ENCODE measurements at places on chromosomes 2 and 18.

DNA sequence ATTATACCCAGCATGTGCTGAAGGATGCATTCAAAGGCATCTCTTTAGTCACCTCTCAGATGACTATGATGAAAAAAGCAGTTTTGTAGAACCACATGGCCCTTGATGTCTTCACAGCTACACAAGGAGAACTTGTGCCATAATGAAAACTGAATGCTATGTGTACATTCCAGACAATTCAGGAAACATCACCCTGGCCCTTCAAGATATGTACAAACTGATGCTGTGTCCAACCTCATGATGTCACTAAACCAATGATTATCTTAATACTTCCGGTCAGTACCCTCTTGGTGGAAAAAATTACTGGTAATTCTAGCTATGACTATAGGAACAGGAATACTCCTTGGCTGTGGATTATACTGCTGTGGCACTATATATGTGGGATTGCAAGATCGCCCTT, 20.0 kb downstream of the DUSP11 start:
- DNase-seq = no peak

DNA sequence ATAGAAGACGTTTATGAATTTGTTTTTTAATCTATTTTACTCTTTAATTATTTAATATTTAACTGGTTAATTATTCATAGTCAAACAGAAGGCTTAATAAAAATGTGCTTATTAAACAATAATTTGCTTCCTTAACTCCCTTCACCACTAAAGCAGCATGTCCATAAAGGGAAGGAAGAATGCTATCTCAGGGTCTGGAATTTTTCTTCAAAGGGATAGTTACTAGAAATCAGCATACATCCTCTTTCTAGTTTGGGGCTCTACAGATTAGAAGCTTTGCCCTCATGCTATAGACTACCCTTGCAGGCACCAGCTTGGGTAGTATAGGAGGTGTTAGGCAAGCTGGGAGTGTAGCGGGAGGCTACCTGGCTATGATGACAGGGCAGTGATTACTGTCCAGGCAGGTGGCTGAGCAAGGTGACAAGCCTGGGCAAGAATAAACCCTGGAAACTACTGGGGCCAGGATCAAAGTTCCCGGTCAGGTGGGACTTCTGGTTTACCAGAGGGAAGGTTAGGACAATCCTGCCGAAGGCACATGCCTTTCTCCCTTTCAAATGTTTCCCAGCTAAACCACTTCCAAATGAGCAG, 276.0 kb upstream of the REV1 start:
- no peak for DNase-seq

GRCh38 chr2:181685150-181685688, 4.9 kb upstream of the NEUROD1 start:
- DNase-seq = peak; percentile 27

- peak; percentile 27 for DNase-seq
These were observed 1517.5 kb upstream of the ZEB2 start for GRCh38 chr2:146037334-146037870.

DNA sequence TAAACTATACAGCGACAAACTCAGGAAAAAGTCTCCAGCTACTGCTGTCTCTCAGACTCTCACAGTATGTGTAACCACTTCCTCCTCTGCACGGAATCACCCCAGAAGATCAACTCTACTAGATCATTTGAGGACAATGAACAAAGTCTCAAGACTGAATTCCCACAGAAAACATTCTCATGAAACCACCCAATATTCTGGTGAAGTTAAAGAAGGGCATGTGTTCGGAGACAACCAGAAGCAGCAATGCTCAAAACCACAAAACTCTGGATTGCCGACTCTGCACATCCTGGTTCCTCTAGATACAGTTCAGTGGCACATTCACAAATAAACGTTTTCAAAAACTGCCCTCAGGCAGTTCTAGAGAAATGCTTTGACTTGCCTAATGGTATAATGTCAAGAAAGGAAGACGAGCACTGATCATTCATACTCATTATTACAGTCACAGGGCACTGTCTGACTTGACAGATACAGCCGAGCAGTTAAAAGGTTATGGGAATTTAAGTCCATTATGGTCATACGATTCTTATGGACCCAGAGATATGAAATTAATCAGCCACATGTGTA, 91.9 kb upstream of the STK17B start:
- peak; percentile 75 for DNase-seq

- no peak for DNase-seq
These were observed 110.2 kb upstream of the UNC80 start for GRCh38 chr2:209661286-209661894.

Measured in adipocyte (in vitro differentiated cells).